Activated gamma-delta T cell (primary cell): ENCODE measurements at places on chromosomes 3 and 15.

GRCh38 chr15:48584812-48585563, 60.5 kb downstream of the FBN1 start:
- DNase-seq, result no peak

DNA sequence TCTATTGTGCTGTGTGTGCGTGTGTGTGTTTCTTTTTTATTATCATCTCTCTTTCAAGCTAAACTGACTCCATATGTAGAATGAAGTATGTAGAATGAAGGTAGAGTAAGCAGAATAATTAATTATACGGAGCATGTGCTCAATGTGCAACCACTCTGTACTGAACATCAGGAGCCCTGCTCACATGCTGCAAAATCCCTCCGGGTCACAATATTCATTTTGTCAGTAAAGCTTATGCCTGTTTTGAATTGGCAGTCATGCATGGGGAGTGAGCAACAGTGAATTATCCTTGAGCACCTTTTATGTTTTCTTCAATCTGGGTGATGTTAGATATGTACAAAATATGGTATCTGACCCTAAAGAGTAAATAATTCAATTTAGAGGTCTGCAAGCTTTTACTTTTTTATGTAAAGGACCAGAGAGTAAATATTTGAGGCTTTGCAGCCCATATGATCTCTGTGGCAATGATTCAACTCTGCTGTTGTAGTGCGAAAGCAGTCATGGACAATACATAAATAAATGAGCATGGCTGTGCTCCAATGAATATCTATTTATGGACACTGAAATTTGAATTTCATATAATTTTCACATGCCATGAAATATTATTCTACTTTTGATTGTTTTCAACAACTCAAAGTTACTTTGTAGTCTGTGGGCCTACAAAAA, 199.9 kb downstream of the VGLL3 start:
- no peak for DNase-seq

DNA sequence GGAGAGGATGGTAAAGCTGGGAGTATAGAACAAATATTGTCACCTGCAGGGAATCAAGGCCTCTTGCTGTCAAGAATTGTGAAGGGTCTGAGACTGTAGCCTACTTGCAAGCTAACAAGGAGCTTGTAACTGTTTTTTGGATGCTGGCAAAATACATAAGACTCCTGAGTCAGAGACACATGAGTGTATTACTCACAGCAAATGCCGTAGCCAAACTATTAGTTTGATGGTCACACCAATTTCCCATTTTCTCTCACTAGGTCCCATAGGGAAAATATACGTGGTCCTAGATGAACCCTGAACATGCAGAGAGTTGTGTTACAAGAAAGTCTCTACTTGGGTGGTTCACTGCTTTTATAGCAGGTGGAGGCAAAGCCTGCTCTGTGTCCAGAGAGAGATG, 44.7 kb upstream of the LIPC start:
- DNase-seq, result no peak

GRCh38 chr3:149306751-149307434, 26.5 kb downstream of the TM4SF18 start:
- DNase-seq, result no peak

- no peak for DNase-seq
These were observed 204.2 kb upstream of the IGF1R start for GRCh38 chr15:98444138-98444537.

- no peak for DNase-seq
These were observed 79.0 kb downstream of the NEDD4 start for GRCh38 chr15:55914446-55914845.

DNA sequence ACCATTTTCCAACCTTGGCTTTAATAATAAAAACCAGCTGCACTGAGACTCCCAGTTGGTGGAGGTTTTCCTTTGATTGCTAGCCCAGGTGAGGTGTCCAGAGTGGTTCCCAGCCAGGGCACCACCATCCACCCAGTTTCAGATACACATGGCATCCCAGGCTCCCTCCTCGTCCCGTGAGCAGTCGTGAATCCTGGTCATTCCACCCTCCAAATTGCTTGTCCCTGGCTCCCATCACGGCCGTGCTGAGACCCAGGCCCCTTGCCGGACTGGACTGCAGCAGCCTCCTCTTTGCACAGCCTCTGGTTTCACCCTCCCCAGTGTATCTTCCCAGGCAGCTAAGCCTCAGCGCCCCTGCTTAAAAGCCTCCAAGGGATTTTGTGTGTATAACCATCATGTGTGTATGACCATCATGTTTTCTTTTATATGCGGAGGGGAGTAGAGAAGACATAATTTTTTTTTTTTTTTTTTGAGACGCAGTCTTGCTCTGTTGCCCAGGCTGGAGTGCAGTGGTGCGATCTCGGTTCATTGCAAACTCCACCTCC, 106.3 kb downstream of the ETFA start:
- DNase-seq, result no peak

GRCh38 chr3:40186508-40186907, 123.0 kb upstream of the EIF1B start:
- no peak for DNase-seq

DNA sequence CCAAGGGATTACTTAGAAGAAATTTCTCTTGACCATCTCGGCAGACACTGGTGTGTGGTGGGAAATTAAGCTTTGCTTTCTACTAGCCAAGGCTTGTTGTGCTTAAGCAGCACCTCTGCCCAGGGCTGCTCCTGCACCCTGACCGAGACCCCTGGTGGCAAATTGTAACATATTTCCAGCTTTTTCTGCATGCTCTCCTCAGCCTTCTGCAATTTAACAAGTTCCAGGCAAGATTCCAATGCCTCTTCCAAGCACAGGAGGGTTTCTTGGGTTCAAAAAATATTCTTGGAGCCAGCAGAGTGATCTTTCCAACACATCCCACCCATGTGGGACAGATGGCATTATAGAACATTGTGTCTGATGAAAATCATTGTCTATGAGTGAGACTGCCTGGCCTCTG, 210.5 kb downstream of the CLSTN2 start:
- no peak for DNase-seq

DNA sequence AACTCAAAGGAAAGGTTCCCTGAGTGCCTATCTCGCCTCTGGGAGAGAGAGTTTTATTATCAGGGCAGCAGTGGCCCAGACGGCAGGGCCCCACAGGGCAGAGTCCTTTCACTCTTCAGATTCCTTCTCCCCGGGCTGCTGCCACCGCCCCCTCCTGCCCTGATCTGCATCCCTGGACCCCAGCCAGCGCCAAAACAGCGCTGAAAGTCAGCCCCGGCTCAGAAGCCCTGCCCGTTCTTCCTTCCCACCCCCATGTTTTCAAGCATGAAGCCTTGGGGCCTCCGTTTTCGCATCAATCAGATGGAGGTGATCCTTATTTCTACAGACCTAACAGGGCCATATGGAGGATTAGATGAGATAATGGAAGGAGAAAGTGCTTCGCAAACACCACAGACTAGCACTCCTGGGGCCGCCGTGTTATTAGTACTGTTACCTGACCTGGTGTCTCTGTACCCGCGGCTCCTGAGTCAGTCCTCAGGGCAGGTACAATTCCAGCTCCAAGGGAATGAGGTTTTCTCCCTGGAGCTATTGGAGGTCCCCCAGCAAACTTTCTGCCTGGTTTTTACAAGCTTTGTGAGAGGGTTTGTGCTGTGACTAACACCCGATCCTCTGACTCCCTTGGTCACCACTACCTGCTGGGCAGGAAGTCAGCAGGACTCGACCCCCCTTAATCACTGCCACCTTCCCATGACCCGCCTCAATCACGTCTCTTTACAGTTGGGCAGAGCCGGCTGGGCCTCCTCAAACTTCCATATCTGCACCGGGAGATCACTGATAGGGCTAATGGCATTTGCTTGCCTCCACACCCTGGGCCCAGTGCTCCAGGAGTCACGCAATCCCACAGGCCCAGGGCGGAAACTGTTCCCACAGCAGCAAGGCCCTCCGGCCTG, 39.5 kb upstream of the TSEN2 start:
- DNase-seq, result no peak
